SIG-M5 (cell line): ENCODE measurements at places on chromosomes 7 and 10.

GRCh38 chr7:55252386-55252785, 112.8 kb upstream of the LANCL2 start:
- DNase-seq: no peak

- DNase-seq: no peak
Observed at GRCh38 chr7:36280840-36281812, 108.5 kb upstream of the ANLN start.

GRCh38 chr7:50369143-50370026, 64.9 kb downstream of the IKZF1 start:
- DNase-seq: no peak

DNA sequence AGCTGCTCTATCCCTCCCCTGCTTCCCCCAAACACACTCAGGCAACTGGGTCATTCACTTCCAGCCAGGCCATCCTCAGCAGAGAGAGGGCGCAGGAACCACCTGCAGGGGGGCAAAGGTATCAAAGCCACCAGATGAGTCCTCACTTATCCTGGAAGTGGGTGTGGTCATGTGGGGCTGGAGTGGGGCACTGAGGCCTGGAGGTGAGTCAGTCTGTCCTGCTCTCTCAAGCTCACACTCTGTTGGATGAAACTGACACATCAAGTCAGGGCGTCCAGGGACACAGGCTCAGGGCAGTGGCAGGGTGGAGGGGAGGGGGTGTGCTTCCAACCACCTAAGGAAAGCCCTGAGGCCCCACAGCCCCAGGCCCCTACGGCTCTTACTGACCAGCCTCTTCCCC, 8.0 kb upstream of the ELFN1 start:
- no peak for DNase-seq

DNA sequence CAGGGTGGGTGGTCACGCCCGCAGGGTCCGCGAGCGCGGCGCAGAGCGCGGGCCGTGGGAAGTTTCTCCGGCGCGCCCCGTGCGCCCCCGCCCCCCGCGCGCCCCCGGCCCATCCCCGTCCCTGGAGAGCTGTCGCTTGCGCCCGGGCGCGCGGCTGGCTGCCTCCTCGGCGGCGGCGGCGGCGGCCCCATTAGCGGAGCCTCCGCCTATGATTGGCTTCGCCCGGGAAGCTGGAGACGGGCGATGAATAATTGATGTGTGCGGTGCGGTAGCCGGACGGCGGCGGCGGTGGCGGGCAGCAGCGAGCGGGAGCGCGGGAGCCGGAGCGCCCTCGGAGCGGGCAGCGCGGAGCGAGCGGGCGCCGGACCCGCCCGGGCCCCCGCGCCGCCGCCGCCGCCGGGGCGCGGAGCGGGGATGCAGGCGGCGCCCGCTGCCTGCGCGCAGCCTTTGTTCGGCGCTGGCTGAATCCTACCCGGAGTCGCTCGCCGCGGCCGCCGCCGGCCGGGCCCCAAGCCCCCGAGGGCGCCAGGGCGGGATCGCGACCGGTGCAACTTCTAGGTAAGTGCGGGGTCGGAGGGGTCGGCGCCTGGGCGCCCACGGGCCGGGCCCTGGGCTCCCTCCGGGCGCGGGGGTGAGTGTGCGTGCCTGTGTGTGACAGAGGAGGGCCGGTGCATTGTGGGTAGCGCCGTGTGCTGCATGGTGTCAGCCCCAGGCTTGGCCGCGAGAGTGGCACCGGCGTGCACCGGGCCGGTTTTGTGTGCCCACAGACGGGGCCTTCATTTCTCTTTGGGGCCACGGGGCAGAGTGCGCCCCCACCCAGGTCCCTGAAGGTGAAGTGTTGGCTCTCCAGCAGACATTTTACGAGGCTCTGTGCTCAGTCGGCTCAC, 103.8 kb upstream of the PPIF start:
- no peak for DNase-seq

DNA sequence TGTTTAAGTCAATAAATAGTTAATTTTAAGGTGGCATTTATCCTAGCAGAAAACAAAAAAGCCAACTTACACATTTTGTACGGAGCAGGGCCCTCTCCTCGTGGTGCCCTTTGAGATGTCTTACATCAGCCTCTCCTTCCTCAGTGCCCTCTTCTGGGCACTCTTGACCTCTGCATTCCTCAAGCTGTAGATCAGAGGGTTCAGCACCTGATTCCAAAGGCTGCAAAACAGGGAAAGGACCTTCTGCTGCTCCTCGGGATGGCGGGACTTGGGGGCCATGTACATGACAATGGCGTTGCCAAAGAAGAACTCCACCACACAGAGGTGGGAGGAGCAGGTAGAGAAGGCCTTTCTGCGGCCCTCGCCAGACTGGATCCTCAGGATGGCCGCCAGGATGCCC, 4.6 kb upstream of the OR2A14 start:
- no peak for DNase-seq

DNA sequence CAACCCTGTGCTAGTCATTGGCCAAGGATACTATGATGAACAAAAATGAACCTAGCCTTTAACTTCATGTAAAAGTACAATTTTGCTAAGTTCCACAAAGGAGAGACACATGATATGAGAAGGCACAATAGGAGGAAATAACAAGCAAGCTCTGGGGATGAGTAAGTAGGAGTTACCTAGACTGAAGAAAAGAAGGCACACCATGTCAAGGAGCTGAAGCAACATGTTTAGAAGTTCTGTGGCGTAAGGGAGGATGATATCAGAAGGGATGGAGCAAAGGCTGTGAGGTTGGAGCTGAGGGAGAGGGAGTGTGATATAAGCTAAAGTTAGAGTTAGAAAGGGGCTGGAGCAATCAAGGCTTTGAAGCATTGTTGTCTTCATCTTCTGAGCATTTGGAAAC, 25.6 kb downstream of the KIFBP start:
- no peak for DNase-seq

GRCh38 chr7:139131-139530, 53.2 kb upstream of the FAM20C start:
- no peak for DNase-seq

DNA sequence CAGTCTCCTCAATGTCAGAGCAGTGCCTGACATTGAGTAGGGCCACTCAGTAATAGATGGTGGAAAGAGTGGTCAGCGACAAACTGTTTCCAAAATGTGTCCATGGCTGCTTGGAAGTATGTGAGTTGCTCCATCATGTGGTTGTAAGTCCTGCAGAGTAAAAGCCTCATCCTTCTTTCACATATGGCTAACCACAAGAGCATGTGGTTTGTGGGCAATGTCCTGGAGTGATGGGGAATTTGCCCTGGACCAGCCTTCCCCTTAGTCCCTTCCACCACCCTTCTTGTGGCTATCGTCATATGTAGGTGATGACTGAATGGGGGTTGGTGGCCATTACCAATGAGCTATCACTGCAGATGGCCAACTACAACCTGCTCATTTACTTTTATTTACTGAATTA, 33.0 kb upstream of the PLXNA4 start:
- no peak for DNase-seq

- no peak for DNase-seq
Observed at GRCh38 chr10:71632200-71632820, 87.3 kb downstream of the C10orf105 start.

DNA sequence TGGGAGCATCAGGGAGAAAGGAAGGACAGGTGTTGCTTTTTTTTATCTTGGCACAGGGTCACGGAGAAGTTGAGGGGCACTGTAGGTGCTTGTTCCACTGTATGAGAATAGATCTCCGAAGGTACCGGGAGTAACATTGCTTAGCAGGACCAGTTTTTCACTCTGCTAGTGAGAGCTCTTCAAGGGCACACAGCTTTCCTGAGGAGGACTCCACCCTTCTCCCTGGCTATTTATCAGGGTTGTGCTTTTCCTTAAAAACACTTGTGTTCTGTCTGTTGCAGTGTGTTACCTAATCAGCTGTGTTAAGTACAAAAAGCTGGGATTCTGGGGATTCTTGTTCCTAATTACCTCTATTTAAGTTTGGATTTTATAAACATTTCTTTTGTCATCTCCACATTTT, 160.5 kb downstream of the SND1 start:
- DNase-seq: no peak

DNA sequence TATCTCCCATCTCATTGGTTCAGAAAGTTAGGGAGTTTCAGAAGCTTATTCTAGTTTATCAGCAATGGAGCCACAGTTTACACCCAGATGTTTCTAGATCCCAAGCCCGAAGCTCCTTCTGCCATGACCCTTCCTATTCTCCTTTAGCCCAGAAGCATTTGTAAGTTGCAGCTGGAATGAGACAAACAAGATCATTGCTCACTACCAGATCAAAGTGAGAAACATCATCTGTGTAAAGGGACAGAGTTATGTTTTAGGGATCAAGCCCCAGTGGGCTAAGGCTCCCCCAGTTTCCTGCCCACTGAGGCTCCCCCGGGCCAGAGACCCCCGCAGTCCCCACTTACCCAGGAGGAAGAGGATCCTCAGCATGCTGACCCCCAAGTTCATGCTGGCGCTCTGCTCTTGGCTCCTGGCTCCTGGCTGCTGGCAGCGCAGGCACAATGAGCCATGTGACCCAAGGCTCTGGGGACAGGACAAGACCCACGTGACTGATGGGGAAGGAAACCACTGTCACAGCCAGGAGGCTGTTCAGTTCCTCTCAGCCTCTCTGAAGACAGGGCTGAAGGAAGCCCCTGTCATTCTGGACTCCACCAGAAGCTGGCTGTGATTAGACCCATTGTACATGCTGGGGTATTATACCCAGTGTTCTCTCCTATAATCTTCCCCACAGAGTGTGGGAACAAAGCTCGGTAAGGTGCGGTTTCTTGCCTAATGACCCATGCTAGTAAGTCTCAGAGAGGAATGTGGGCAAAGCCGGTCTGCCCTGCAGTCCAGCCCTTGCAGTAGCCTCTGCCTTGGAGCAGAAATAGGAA, at the start of gene TMEM273:
TMEM273 (minus strand) TSS at position 442 of the 812 bp plus-strand sequence; CDS start at position 387, 55 bp downstream.
- no peak for DNase-seq

GRCh38 chr7:18013936-18014335, 13.7 kb downstream of the PRPS1L1 start:
- DNase-seq: no peak

DNA sequence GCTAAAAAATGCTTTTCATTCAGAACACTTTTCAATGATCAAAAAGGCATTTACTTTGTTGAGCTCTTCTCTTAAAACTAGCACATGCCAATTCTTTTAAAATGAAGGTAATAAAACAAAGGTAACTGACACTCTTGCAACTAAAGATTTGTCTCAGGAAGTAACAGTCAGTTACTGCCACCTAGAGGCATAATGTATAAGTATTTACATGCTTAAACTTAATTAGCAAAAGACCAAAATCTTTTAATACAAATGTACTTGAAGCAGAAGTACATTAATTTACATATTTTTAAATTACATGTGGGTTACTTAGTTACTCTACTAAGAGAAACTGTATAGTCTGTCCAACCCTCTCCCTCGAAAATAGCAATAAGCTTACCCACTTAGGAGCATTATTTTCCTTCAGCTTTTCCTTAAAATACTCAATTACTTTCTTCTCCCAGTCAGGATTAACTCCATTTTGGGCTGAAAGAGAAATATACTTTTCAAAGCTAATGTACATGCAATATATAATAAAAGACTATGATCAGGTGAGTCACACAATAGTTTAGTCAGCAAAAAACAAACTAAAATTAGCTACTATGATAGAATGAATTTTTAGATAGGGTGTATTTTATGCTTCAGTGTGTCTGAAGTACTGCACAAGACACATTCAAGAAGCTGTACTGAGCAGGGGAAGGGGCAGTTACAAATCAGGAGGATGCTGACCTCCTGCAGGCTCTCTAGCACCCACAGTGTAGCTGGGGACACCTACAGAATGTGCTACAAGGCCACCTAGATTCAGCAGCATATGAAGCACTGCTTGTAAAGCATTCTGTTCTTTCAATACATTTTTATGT, 13.0 kb downstream of the MCMBP start:
- no peak for DNase-seq
